Activated naive CD4-positive, alpha-beta T cell treated with anti-CD3 and anti-CD28 coated beads, Interleukin-2, amount 50 U/mL, for 72 hours (primary cell): ENCODE measurements at places on chromosomes 7 and 10. TPM values are rescaled to one million over a fixed set of nuclear protein-coding genes. Genes with fewer than 3 reads are reported as not detected.
A peak's percentile ranks its signal among the peaks of the same experiment; 100 is the strongest.

- DNase-seq, result peak; percentile 70
Measured at GRCh38 chr10:101569622-101570427, 18.2 kb downstream of the POLL start.

- no peak for DNase-seq
Measured at GRCh38 chr10:96413151-96413787, 54.5 kb upstream of the OPALIN start.

- peak; percentile 38 for DNase-seq
Measured at GRCh38 chr10:12194752-12195271, 879 bp downstream of the NUDT5 start.

DNA sequence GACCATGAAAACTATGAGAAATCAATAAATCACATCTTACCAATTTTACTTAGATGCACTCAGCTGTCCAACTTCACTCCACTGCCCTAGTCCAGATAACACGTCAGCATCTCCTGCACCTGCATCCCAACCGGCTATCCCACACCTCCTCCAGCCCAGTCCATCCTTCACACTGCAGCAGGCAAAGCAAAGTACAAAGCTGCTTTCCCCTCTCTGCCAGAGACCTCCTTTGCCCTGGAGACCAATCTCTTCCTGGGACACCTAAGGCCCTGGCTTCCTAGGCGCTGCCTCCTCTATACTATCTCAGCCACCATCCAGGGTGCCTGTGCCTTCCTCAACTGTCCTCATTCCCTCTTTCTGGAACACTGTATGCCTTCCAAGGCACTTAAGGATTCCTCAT, 90.3 kb upstream of the DDC start:
- no peak for DNase-seq

DNA sequence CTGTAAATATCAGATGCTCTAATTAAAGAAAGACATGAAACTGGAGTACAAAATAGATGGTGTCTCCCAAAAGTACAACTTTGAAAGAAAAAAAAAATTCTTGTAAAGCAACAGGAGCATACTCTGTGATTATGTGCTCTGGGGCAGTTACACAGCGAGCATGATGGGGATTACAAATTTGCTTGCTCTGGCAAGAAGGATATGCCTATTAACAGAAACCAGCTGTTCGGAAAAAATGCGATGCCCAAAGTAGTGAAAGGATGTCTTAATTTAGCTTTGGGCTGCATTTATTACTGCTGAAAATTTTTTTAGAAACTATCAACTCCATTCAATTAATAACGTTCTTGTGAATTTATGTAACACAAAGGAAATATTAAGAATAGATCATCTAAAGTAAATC, 256.9 kb upstream of the TPK1 start:
- DNase-seq, result no peak

- DNase-seq, result no peak
Measured at GRCh38 chr7:156984174-156984891, 26.1 kb downstream of the MNX1 start.

GRCh38 chr10:27225011-27225590, 15.5 kb downstream of the ACBD5 start:
- no peak for DNase-seq

GRCh38 chr10:60664859-60665258, 113.4 kb upstream of the CDK1 start:
- no peak for DNase-seq

- DNase-seq, result no peak
Measured at GRCh38 chr7:504221-505111, 15.2 kb downstream of the PDGFA start.

DNA sequence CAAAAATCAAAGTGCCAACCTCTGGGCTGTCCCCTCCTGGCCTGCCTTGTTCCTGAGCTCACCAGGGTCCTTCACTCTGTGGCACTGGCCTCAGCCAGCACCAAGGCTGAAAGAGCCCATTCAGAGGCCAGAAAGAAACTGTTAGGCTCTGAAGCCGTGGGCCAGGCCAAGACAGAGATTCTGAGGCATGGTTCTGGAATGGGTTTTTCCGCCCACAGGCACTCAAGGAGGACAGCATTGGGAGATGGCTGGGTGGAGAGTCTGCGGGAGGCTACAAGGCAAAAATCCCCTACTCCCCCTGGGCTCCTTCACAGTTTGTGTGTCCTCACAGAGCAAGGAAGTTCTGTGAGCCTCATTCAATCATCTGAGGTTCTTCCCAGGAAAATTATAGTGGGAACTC, 31.7 kb downstream of the GRIFIN start:
- no peak for DNase-seq

DNA sequence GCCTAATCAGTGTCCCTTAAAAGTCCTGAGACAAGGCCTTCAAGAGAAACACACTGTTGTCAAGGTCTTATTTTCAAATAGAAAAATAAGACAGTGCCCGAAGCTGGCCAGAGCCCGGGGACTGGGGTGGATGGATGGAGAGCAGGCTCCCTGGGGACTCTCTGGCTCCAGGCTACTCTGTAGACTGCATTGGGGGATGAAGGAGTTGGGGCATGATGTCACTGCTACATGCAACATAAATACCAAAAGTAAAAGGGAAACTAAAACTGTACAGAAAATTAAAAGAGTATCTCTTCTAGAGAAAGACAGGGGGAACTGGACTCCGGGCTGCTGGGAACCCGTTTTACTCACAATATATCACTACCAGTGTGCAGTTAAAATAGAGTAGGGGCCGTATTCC, 629.8 kb downstream of the KCNMA1 start:
- DNase-seq, result no peak

DNA sequence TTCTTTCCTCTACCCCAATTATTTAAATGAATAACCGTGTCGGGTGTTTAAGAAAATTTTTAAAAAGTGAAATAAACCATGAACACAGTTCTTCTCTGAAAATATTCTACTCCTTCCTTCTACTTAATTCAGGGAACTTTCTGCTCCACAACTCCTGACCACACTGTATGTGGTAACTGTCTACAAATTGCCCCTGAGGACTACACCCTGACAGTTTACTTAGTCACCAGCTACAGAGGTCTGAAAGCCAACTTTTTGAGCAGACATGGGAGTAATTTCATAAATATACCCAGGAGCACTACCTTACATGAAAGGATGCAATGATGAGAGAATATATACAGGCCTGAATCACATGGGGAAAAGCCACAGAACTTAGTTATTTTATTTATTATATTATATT, 523.2 kb upstream of the SORCS1 start:
- DNase-seq, result no peak

The GHITM gene
- 169 TPM for total RNA-seq

GRCh38 chr7:130152493-130153210, 52.6 kb downstream of the TMEM209 start:
- DNase-seq, result no peak

The WASL gene
- total RNA-seq, result 7.8 TPM

GRCh38 chr7:106134241-106134640, 22.1 kb upstream of the SYPL1 start:
- no peak for DNase-seq

The AKR1C2 gene
- not detected for total RNA-seq

DNA sequence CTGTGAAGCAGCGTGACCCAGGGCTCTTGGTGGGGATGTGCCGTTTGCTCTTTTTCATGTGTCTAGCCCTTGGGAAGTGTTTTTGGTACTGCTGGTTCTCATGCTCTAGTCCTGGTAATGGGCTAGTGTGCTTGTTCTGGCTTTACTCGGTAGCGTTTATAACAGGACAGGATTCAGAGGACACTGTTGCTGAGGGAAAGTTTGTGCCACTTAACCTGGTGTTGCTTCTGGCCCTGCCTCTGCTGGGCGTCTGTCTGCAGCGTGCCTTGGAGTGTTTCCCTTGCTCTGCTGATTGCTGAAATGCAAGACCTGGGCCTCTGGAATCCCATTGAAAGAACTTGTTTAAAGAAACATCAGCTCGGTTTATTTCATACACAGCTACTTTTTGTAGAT, 35.0 kb downstream of the INPP5A start:
- DNase-seq, result no peak
